IMR-90 (cell line): ENCODE measurements at places on chromosomes 2 and 18. TPM values are rescaled to one million over a fixed set of nuclear protein-coding genes. Genes with fewer than 3 reads are reported as not detected.

EPG5 gene
- 104 and 114 TPM in 2 replicates for total RNA-seq

TFPI gene
- 83.0 and 93.9 TPM in 2 replicates for total RNA-seq

PROC gene
- total RNA-seq: 0.28 TPM in 1 of 2 replicates, not detected in the other

AMER3 gene
- not detected in 2 replicates for total RNA-seq

C1GALT1C1L gene
- 0.28 and 0.36 TPM in 2 replicates for total RNA-seq

KIAA2012 gene
- total RNA-seq: under 0.01 TPM in 2 replicates

GPR39 gene
- 7.2 and 9.0 TPM in 2 replicates for total RNA-seq

ARHGAP28 gene
- 2.8 and 3.8 TPM in 2 replicates for total RNA-seq

MC5R gene
- total RNA-seq: not detected in 2 replicates

TMEM150A gene
- 4.7 and 4.8 TPM in 2 replicates for total RNA-seq

ITGB6 gene
- total RNA-seq: under 0.01 TPM in 1 of 2 replicates, not detected in the other

DSG2 gene
- total RNA-seq: 1.7 and 2.3 TPM in 2 replicates

PPP1R1C gene
- 0.28 and 0.36 TPM in 2 replicates for total RNA-seq

DSG4 gene
- not detected in 2 replicates for total RNA-seq

NFU1 gene
- total RNA-seq: 24.0 and 40.0 TPM in 2 replicates

SOX11 gene
- 2.2 and 4.7 TPM in 2 replicates for total RNA-seq

MEIS1 gene
- 157 and 209 TPM in 2 replicates for total RNA-seq

TBC1D8 gene
- 0.83 and 1.3 TPM in 2 replicates for total RNA-seq

KLHL30 gene
- total RNA-seq: under 0.01 TPM in 1 of 2 replicates, not detected in the other

CRYBA2 gene
- not detected in 2 replicates for total RNA-seq

NOP58 gene
- total RNA-seq: 45.3 and 117 TPM in 2 replicates

LRRTM1 gene
- total RNA-seq: not detected in 2 replicates

UCN gene
- not detected in 2 replicates for total RNA-seq

TRAK2 gene
- total RNA-seq: 48.9 and 65.4 TPM in 2 replicates

ABCA12 gene
- under 0.01 TPM in 2 replicates for total RNA-seq

THSD7B gene
- total RNA-seq: not detected in 2 replicates

CD8B gene
- not detected in 2 replicates for total RNA-seq

CABLES1 gene
- total RNA-seq: 4.7 and 5.7 TPM in 2 replicates

CTLA4 gene
- total RNA-seq: not detected in 2 replicates

RAB6C gene
- under 0.01 TPM in 1 of 2 replicates, not detected in the other for total RNA-seq
